ENCODE measurements at places on chromosomes 4 and X. TPM values are rescaled to one million over a fixed set of nuclear protein-coding genes. Genes with fewer than 3 reads are reported as not detected.

DNA sequence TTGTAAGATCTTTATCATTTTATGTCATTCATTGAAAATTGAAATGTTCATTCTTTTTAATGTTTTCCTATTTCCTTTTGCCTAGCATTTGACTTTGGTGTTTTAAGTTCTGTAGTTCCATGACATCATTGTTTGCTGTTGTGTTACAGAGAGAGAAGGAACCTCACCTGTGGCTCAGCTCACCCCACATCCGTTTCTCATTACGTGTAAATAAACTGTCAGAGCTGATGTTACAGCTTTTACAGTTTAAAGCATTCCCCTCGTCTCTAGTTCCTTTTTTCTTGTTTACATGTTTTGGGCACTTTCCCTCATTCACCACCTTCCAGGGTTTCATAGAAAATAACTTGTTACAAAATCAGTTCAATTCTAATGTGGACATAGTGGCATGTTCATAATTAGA is 137.2 kb downstream of the FNIP2 start:
- no peak for DNase-seq

DNA sequence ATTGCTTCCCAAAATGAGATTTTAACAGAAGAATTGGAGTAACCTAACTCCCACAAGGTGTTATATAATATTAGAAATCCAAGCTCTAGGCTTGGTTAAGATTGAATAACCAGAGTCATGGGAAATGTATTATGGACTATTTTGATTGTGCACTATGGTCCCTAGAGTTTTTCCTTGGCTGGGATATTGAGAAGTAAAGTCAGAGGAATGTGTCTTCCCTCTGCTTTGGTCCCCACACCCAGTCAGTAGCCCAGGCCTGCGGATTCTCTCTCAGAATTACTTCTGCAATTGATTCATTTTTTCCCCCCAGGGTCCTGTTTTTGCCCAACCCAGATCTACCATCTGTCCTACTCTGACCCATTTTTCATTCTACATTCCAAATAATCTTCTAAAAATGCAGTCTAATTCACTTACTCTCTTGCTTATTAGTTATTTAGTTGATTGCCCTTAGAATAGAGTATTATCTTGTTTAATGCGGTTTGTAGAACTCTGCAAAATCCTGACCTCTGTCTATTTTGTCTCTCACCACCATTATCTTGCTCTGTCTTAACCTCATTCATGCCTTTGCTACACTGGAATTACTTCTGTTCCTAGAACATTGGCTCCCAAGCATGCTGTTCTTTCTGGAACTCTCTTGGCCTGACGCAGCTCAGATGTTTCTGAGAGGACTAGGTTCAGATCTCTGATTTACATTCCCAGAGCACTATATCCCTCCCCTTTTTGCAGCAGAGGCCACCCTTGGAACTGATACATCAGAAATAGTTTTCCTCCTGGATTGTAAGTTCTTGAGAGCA is 23.6 kb downstream of the GUCY1A1 start:
- DNase-seq: no peak

DNA sequence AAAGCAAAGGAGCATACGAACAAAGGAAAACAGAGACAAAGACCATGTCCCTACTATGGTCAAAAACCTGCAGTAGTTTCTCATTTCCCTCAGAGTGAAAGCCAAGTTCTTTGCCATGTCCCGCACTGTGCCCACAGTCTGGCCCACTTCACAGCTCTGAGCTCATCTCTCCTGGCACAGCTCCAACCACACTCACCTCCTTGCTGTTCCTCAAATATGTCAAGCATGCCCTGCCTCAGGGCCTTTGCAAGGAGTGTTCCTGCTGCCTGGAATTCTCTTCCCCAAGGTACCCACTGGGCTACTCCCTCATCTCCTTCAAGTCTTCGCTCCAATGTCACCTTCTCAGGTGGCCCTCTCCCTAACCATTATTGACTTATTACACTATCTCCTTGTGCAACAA is 72.1 kb downstream of the COX18 start:
- DNase-seq: no peak

Gene UGT2A1
- total RNA-seq: not detected

Gene AMOT
- total RNA-seq: 60.1 TPM

Gene BRCC3
- total RNA-seq: 19.3 TPM
